ENCODE measurements at places on chromosomes 2 and 18.
A peak's percentile ranks its signal among the peaks of the same experiment; 100 is the strongest.

DNA sequence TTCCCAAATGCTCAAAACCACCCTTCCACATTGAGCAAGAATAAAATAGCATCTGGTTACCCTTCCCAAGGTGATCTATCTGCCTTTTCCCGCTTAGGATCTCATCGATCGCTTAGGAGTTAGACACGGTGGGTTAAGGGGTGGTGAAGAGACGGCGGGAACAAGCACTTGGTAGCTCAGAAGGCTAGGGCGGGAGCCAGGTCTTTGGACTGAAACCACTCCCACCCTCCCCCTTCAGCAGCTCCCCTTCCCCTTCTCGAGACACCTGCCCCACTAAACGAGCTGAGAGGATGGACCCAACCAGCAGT, 513 bp downstream of the THOC1 start:
- H3K27ac ChIP-seq, result peak overlapping the region; percentile 98
- H3K4me3 ChIP-seq, result peak overlapping the region; percentile 78
- no peaks in the 10 kb centered on the region for H3K27me3 ChIP-seq
- peak; percentile 62 for DNase-seq
- peaks cover 7% of the 10 kb centered on the region for H3K4me1 ChIP-seq

DNA sequence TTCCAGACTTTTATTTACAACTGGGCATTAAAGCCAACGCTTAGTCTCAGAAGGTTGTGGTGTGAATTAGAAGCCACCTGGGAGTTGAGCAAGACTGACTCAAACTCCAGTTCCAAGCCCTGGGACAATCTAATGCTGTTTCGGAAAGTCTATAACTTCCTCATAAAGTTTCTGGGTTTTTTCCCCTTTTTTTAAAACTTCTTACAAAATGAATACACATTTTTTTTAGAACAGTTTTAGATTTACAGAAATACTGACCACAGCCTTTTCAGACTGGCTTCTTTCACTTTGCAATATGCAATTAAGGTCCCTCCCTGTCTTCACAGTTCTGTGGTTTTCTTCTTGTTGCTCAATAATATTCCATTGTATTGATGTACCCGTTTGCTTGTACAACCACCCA, 115.9 kb upstream of the TWIST2 start:
- peaks cover 4% of the 10 kb centered on the region for H3K27me3 ChIP-seq
- H3K4me3 ChIP-seq, result no peak overlapping the region
- no peak for DNase-seq
- H3K4me1 ChIP-seq, result peaks cover 6% of the 10 kb centered on the region
- no peaks in the 10 kb centered on the region for H3K36me3 ChIP-seq
- no peak overlapping the region for H3K27ac ChIP-seq

GRCh38 chr2:161237392-161238264, 70.6 kb upstream of the PSMD14 start:
- H3K4me1 ChIP-seq, result no peaks in the 10 kb centered on the region
- H3K4me3 ChIP-seq, result peak overlapping the region; percentile 69
- H3K36me3 ChIP-seq, result no peaks in the 10 kb centered on the region

- H3K4me3 ChIP-seq, result no peak overlapping the region
- H3K27me3 ChIP-seq, result no peaks in the 10 kb centered on the region
- no peak overlapping the region for H3K27ac ChIP-seq
These were observed 208.6 kb downstream of the DCDC2C start for GRCh38 chr2:3911882-3912455.

DNA sequence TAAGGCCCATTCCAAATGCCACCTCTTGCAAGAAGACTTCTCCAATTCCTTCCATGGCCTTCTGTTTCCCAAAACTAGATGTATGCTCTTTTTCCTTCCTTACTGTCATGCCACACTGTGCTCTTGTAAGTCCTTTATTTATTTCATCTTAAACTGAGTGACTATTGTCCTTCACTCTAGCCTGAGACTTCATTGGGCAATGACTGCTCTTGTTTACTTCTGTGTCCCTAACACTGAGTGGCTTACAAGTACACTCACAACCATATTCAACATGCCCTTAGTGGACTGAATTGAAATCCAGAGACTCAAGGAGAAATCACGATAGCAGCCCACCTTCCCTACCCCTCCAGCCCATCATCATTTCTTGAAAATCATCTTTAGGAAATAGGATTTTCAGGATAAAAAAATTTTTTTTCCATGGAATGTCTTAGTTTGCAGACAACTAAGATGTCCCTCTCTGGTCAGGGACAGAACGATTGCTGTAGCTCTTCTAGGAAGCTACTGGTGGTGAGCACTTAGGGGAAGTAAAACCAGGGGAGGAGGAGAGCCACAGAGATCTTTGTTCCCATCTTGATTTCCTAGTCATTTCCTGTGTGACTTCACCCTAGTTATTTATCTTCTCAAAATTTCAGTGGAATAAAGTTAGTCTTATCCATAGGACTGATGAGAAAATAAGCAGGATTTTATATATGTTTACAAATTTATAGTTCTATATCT, 80.7 kb downstream of the CYRIA start:
- H3K4me3 ChIP-seq, result no peak overlapping the region
- H3K27ac ChIP-seq, result no peak overlapping the region
- no peaks in the 10 kb centered on the region for H3K36me3 ChIP-seq
- no peaks in the 10 kb centered on the region for H3K27me3 ChIP-seq

DNA sequence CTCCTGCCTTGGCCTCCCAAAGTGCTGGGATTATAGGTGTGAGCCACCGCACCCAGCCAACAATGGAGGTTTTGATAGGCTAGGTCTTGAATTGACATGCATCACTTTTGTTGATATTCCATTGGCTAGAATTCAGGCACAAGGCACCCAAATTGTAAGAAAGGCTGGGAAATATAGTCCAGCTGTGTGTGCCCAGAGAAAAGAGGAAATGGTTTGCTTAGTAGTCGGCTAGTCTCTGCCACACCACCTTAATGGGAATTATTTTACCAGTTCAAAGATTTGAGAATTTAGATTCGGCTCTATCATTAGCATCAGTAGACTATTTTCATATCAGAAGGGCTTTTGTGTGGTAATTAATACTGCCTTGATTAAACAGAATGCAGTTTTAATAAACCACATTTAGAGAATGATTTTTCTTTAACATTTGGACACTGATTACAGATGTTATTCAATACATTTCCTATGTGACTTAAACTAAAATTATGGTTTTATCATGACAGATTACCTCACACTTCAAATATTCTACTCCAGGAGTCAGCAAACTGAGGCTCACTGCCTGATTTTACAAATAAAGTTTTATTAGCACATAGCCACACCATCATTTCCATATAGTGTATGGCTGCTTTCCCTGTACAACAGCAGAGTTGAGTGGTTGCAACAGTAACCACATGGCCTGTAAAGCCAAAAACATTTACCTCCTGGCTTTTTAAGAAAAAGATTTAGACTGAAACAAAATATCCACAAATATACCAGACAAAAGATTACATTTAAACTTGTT, 27.4 kb downstream of the DBI start:
- H3K36me3 ChIP-seq, result no peaks in the 10 kb centered on the region
- peaks cover 5% of the 10 kb centered on the region for H3K4me1 ChIP-seq
- no peak overlapping the region for H3K4me3 ChIP-seq
- no peak for DNase-seq
- H3K27ac ChIP-seq, result no peak overlapping the region
- H3K27me3 ChIP-seq, result no peaks in the 10 kb centered on the region

DNA sequence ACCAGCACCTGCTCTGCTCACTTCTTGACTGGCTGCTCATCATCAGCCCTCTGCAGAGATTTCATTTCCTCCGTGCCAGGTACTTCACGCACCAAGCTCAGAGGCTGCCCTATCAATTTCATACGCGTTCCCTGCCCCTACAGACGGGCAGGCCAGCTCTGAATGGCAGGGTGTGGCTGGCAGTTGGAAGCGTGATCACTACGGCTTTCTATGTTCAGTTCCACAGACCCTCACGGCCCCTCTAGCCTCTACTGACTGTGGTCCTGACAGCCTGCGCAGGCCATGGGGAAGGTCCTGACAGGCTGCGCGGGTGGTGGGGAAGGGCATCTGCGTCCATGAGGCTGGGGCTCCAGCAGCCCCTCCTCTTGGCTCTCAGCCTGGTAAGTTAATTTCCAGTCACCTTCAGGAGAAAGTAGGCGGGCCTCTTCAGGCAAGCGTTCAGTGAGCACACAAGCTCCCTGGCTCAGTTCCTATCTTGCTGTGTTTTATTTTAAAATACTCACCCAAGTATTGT, 154.8 kb downstream of the ZNF236 start:
- H3K27ac ChIP-seq, result no peak overlapping the region
- H3K4me3 ChIP-seq, result no peak overlapping the region
- no peaks in the 10 kb centered on the region for H3K36me3 ChIP-seq

DNA sequence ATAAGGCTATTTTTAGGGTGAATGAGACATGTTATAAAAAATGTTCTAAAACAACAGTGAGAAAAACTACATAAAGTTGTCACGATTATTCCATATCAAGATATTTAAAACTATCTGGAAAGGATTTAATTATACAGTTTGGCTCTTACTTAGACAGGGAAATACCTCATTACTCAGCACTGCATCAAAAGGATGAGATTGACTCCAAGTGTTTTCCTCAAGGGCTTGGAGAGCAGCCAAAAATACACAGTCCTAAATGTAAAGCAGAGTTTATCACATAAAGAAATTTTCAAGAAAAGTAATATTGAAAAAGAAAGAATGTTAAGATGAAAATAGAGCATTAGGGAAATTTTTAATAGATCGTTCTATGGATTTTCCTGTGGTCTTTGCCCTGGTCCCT, 285.5 kb upstream of the NETO1 start:
- no peak overlapping the region for H3K27ac ChIP-seq
- no peaks in the 10 kb centered on the region for H3K36me3 ChIP-seq
- H3K4me1 ChIP-seq, result no peaks in the 10 kb centered on the region
- H3K4me3 ChIP-seq, result no peak overlapping the region
- H3K27me3 ChIP-seq, result no peaks in the 10 kb centered on the region

DNA sequence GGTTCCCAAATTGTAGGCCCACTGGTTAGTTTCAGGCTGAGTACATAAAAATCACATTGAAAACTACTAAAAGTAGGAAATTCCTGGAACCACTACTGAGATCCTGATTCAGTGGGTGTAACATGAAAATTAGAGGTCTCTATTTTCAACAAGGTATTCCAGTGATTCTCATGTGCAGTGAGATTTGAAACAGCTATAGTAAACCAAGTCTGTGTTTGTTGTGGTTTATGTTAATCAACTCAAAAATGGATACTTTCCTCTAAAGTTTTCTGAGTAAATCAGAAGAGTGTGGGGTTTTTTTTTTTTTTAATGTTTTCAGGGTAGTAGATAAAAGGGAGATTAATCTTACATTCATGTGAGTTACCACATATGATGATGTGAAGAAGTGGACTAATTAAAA, 42.4 kb upstream of the LIMS1 start:
- H3K36me3 ChIP-seq, result no peaks in the 10 kb centered on the region
- H3K4me1 ChIP-seq, result peaks cover 7% of the 10 kb centered on the region
- no peak for DNase-seq
- H3K27ac ChIP-seq, result peak overlapping the region; percentile 68
- no peaks in the 10 kb centered on the region for H3K27me3 ChIP-seq

Data from hepatocyte (in vitro differentiated cells).